ENCODE measurements at places on chromosomes 13 and 19.
A peak's percentile ranks its signal among the peaks of the same experiment; 100 is the strongest.

DNA sequence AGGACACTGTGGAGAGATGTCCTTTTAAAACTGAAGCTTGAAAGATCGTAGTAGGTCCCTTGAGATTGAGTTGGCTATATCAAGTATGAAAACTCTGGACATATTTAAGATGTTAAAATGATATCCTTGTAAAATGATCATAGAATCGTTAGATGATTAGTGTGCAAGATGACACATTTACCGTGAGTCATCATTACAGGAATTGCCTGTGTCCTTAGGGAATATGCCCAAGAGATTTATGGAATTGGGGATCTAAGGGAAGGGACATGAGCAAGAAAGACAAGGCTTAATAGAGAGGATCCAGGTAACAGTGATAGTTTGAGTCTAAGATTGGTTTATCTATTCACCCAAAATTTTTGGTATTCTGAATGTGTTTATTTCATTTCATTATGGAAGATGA lies 233.7 kb downstream of the GPC5 start:
- no peak for DNase-seq

DNA sequence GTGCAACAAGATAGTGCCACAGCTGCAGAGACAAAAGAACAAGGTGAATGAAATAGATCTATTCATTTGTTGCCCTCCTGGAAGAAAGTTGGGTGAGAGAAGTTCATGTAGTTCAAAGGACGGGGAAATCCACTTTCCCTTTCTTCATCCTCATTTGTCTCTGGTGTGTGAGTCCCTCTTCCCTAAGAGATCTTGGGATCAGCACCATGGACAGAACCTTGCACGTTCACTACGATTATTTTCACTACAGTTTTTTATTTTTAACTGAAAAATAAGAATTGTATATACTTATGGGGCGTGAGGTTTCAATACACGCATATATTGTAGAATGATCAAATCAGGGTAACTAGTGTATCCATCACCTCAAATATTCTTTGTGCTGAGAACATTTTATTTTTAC lies 29.2 kb downstream of the NLRP5 start:
- no peak for DNase-seq

GRCh38 chr13:73401769-73402168 lies 343.0 kb downstream of the KLF5 start:
- DNase-seq = no peak

GRCh38 chr19:18778076-18778389 lies 13.1 kb downstream of the COMP start:
- no peak for DNase-seq

- peak; percentile 28 for DNase-seq
These were observed 33.7 kb downstream of the VSTM1 start for GRCh38 chr19:54029930-54030490.

- DNase-seq = no peak
These were observed 14.3 kb upstream of the GALP start for GRCh38 chr19:56161534-56161933.

DNA sequence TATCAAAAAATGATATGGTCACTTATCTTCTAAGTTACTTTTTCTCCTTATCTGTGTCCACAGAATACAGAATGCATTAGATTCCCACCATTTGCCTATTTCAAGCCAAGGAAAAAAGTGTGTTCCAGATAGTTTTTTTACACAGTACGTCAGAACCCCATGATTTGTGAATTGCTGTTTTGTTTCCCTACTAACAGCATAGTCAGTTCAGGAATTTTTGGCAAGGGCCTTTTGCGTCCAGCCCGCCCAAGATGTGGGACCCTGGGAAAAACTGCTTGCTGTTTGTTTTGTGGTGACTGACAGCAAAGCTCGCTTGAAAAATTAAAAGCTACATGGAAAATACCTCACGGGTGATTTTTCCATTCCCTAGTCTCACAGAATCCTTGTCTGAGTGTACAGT lies 20.4 kb upstream of the FAM216B start:
- DNase-seq = no peak

- DNase-seq = no peak
These were observed 190.3 kb downstream of the KCNRG start for GRCh38 chr13:50205581-50205980.

- no peak for DNase-seq
These were observed 26.1 kb downstream of the EDNRB start for GRCh38 chr13:77892491-77892890.

- no peak for DNase-seq
These were observed 4.2 kb downstream of the GATAD2A start for GRCh38 chr19:19409631-19410030.
